ENCODE measurements at places on chromosomes 7 and 10. TPM values are rescaled to one million over a fixed set of nuclear protein-coding genes. Genes with fewer than 3 reads are reported as not detected.

HGF gene
- total RNA-seq = 5.6 TPM

- no peak for DNase-seq
These were observed 98.0 kb upstream of the MBL2 start for GRCh38 chr10:52870562-52870961.

PRR15 gene
- total RNA-seq = 0.27 TPM

CNPY4 gene
- total RNA-seq = 26.6 TPM

CFAP46 gene
- total RNA-seq = 0.41 TPM

- DNase-seq = no peak
These were observed 47.1 kb upstream of the PDSS1 start for GRCh38 chr10:26650406-26650805.

GRCh38 chr7:117176206-117176605, 146.7 kb downstream of the WNT2 start:
- no peak for DNase-seq

All from sigmoid colon (tissue), 7 donors.